Dorsolateral prefrontal cortex (tissue), 122 donors: ENCODE measurements at places on chromosomes 1 and 21. TPM values are rescaled to one million over a fixed set of nuclear protein-coding genes. Genes with fewer than 3 reads are reported as not detected.

GRCh38 chr1:171296897-171297296 lies 17.1 kb upstream of the FMO4 start:
- no peak for DNase-seq

DNA sequence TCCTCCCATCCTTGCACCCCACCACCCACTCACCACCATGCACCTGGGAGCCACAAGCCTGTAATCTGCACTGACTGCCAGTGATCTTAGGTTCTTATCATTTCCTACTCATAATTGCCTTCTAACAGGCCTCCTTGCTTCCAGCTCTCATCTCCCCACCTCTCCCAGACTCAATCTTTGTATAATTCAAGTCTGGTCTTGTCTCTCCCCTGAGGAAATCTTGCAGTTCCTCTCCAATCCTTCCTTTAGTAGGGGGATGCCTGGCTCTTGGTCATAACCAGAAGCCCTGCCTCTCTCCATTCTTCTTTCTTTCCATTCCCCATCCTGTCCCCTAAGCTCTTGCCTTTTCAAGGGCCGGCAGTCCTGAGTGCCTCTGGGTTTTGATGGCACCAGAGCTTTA lies 27.8 kb downstream of the PIGM start:
- DNase-seq, result no peak

The PIAS3 gene
- total RNA-seq, result 29.1 TPM

The LRP8 gene
- 23.1 TPM for total RNA-seq

GRCh38 chr1:10236405-10237156 lies 26.2 kb downstream of the KIF1B start:
- no peak for DNase-seq

The KANK4 gene
- 2.3 TPM for total RNA-seq

The NTMT2 gene
- total RNA-seq, result not detected

The YBX1 gene
- 102 TPM for total RNA-seq

DNA sequence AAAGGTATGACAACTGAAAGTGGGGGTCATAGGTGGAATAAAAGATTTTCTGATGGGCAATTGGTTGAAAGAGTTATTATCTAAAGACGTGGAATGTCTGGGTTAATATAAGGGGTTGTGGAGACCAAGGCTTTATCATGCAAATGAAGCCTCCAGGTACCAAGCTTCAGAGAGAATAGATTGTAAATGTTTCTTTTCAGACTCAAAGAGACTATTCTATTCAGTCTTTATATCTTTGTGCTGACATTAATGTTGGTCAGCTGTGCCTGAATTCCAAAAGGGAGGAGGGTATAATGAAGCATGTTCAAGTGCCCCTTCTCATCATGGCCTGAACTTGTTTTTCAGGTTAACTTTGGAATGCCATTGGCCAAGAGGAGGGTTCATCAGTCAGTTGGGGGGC lies 145.3 kb downstream of the SETD4 start:
- DNase-seq, result no peak

The ITLN1 gene
- not detected for total RNA-seq

The CCDC30 gene
- total RNA-seq, result 22.9 TPM

The OR2T33 gene
- total RNA-seq, result 0.56 TPM

The VPS72 gene
- total RNA-seq, result 46.7 TPM

- no peak for DNase-seq
These were observed 7.3 kb downstream of the PATJ start for GRCh38 chr1:61749574-61749973.

The SELL gene
- 4.0 TPM for total RNA-seq

The CTSE gene
- not detected for total RNA-seq

The MNDA gene
- 2.3 TPM for total RNA-seq

The LCE2C gene
- not detected for total RNA-seq

The CFHR5 gene
- total RNA-seq, result not detected

GRCh38 chr21:36403713-36404112 lies 18.5 kb downstream of the CHAF1B start:
- no peak for DNase-seq

The LY9 gene
- not detected for total RNA-seq

- DNase-seq, result no peak
These were observed 935 bp upstream of the COG2 start for GRCh38 chr1:230641346-230641745.

GRCh38 chr1:110087812-110088738 lies 17.6 kb upstream of the ALX3 start:
- peak; percentile 41 for DNase-seq

GRCh38 chr1:66788231-66788939 lies 12.7 kb downstream of the INSL5 start:
- DNase-seq, result no peak

The C1orf105 gene
- total RNA-seq, result 0.52 TPM

GRCh38 chr1:176789571-176790090 lies 326.7 kb downstream of the PAPPA2 start:
- DNase-seq, result no peak

The ECM1 gene
- total RNA-seq, result 13.8 TPM

DNA sequence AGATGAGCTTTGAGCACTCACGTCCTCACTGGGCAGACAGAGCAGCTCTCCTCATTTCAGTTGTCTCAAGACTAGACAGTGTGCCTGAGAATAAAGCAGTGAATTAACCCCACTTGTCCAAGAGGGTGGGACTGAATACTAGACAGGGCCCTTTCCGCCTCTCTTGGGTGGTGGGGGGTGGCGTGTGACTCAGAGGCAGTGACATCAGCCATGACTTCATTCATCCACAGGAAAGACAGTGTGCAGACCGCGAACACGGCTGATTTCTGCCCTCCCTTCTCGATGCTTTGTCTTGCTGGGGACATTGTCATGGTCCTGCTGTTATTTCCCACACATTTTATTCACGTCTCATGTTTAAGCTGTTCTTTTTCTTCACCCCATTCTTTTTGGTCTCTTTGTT lies 64.9 kb downstream of the FGGY start:
- DNase-seq, result no peak

The SAMSN1 gene
- total RNA-seq, result 4.2 TPM
